Activated gamma-delta T cell treated with anti-CD3 and anti-CD28 coated beads, Interleukin-2, amount 50 U/mL, for 16 hours (primary cell): ENCODE measurements at places on chromosomes 16 and 17.

DNA sequence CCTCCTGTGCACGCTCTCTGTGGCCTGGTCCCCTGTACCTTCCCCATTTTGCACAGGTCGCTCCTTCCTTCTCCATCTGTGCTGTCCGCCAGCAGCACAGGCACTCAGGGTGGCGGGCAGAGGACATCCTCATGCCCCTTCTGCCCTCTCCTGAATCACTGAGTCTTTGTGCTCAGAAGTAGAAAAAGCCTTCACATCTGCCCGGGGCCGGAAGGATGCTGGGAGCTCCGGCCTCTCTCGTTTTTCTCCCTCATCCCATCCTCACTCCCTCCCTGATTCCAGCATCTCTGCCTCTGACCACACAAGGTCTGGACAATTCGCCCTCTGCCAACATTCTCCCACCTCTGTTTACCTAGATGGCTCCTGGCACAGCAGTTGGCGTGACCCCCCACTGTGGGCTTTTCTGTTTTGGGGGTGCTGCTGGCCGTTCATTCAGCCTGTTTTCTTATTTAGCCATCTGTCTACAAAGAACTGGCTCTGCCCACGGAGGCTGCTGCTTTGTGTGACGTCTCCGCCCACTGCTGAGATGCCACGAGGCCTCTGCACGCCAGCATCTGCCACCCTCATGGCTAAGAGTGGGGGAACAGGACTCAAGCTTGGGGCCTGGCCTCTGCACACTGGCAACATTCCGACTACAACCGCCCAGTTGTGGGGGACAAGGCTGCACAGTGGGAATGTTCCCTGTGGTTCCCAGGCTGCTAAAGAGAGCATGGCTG lies 36.7 kb downstream of the SEC14L5 start:
- no peak for DNase-seq

DNA sequence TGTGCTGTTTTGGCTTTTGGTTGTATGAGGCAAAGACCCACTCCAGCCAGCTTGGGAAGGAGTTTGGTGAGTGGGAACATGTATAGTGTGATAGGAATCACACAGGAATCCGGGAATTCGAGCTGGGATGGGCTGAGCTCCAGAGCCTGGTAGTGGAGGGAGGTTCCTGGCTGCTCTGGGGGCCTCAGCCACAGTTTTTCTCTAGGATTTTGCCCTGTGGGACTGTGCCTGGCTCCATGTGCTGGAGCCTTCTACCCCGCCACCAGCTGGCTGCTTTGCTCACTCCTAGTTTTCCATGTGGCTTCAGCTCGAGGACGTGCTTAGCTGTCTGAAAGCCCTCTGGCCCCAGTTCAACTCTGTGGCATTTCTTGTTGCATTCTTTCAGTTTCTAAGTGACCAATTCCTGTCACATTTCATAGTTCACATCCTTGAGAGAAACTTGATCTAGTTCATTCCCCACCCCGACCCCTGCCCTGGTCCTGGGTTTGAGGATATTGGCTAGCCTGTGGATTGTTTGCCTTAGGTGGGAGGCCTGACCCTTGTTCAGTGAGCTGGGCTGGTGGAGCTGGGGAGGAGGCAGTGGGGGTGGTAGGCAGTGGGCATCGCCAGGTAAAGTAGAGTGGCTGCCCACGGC lies 5.0 kb downstream of the SEC14L1 start:
- no peak for DNase-seq

DNA sequence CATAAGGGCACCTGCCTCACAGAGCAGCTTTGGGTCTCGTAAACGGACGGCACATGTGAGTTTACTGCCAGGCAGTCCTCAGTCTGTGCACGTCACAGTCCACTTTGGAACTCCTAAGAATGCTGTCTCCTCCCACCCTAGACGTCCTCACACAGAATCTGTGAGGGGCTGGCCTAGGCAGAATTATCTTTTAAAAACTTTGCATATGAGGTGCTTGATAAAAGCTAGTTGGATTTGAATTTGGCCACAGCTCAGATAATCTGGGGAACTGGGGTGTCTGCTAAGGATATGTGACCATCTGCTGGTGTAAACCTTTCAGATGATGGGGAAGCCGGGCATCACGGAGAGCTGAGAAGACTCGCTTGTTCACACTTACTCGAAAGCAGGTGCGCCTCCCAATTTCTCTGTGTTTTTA lies 64.4 kb downstream of the METRNL start:
- DNase-seq: no peak

DNA sequence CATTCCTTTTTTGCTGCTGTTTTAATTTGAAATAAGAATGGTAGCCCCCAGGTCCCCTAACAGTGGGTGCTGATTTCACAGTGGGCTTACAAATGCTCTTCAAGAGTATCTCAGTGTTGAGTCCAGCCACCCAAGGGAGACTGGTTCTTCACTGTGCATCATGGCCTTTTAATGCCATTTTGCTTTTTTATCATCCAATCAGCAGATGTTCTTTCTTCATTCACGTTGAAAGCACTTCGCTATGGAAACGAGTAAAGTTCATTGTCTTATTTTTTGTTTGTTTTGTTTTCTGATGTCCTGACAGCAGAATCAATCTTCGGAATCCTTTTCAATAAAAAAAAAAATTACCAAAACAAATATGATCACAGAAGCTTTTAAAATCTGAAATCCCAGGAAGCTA lies 429.0 kb downstream of the MAF start:
- DNase-seq: no peak

DNA sequence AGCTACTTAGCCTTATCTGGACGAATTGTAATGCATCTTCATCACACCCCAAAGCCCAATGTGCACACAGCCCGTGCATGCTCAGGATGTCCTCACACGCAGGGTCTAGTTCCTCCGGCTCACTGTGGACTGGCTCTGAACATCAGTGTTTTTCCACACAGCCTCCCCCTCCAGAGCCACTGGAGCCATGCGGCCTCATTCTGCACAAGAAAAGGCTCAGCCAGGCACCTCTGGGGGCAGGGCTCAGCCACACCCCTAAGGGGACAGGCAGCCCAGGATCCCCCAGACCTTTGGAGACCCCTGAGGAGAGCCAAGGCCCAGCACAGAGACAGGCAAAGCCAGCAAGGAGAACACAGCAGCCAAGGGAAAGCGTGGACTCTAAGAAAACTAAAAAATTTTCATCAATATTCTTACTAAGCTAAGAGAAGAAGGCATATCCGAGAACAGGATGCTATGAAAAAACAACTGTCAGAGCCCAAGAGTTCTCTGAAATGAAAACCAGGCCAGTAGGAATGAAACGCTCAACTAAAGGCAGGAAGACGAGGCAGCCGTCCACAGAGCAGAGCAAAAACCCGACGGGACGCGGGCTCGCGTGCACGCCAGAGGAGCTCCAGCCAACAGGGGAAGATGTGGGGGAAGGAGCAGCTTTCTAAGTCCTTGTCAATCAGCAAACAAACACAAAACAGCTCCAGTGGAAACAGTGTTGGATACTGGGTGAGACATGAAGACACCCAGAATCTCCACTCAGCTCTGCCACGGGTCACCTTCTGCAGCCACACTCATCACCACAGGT lies 34.5 kb downstream of the MAP1LC3B start:
- no peak for DNase-seq

DNA sequence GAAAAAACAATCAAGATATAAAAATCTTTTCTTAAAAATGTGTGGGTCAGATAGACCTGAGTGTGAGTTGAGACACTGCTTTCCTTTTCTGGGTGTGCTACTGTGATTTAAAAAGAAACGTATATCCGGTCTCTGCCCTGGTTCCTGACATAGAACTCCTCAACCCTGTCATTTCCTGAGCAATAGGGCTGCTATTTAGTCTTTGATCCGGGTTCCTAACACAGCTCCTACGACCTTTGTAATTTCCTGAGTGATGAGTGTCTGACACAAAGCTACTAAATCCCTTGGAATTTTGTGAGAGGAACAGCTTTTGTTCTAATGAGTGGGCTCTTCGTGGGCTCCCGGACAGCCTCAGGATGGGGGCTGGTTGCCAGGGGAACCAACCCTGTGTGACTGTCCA lies 93.9 kb upstream of the FA2H start:
- no peak for DNase-seq

DNA sequence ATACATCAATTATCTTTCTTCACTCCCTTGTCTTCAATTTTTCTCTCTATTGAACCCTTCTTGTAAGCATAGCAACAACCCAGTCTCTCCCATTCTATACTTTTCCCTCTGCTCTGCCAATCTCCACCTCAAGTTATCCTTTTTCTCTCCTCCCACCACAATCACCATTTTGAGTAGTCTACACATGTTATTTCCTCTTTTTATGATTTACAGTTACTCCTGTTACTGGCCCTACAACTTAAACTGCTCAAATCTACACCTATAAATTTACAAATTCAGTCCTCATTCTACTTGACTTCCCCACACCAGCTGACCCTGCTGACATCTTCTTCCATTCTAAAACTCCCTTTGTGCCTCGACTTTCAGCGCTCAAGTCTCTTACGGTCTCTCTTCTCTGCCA lies 84.6 kb downstream of the SPAG9 start:
- DNase-seq: no peak

- DNase-seq: no peak
Observed at GRCh38 chr16:86046026-86046425, 147.1 kb downstream of the IRF8 start.

GRCh38 chr17:14922411-14922810 lies 342.7 kb downstream of the PMP22 start:
- DNase-seq: no peak

GRCh38 chr16:12119562-12119961 lies 143.0 kb downstream of the SNX29 start:
- DNase-seq: no peak
